ENCODE measurements at places on chromosomes 1 and 21.

DNA sequence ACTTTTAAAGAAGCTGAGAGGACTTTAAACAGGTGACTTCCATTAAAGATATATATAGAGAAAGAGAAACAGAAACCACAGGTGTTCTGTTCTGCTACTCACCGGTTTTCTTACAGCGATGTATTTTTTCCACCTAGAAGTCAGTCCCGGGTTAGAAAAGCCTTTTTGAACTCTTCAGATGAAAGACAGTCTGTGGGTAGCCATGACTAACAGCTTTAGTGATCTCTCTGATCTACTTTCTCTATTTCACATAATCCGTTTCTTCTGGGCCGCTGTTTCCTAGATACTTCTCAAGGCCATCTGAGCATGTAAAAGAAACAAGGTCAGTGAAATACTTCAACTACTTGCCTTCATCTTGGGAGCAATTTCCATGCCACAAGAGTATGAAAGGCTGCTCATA is 25.1 kb downstream of the WDR64 start:
- DNase-seq = no peak

DNA sequence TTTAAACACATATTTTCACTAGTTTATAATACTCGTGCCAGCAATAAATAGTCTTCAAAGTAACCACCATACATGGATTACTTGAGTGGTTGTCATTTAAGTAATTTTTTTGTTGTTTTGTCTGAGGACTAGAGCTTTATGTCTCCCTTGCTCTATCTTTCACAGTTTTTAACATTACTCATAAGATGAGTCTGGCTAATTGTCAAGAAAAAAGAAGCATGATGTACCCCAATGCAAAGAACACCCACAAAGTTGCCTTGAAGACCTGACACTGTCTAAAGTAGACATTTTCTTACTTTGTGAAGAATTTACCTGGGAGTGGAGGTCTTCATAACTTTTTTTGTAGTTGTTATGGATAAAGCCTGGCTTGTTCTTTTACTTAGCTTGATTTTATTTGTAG is 210.4 kb upstream of the BRINP3 start:
- no peak for DNase-seq

GRCh38 chr1:62337706-62338631 is 18.7 kb upstream of the KANK4 start:
- no peak for DNase-seq

DNA sequence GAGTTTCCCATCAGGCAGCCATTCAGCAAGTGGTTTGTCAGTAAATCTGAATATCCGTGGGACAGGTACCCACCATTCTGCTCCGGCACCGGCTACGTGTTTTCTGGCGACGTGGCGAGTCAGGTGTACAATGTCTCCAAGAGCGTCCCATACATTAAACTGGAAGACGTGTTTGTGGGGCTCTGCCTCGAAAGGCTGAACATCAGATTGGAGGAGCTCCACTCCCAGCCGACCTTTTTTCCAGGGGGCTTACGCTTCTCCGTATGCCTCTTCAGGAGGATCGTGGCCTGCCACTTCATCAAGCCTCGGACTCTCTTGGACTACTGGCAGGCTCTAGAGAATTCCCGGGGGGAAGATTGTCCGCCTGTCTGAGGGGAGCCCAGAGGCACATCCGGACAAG is 48.4 kb downstream of the B3GALT5 start:
- no peak for DNase-seq

DNA sequence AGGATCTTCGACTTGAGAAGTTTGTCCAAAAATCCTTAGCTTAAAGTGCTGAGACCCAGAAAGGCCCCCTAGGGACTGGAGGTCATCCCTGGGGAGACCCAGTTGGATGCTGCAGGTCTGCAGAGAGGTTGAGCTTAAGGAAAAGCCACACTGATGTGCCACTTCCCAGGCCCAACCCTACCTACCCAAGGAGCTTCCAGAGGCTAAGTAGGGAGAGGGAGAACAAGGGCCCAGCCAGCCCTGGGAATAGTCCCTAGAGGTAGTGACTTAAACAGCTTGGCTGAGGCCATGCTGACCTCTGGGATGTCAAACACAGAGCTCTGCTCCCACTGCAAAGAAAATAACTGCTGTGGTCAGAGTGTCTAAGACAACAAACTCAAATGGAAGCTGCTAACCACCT is 693.7 kb downstream of the MATN1 start:
- no peak for DNase-seq

DNA sequence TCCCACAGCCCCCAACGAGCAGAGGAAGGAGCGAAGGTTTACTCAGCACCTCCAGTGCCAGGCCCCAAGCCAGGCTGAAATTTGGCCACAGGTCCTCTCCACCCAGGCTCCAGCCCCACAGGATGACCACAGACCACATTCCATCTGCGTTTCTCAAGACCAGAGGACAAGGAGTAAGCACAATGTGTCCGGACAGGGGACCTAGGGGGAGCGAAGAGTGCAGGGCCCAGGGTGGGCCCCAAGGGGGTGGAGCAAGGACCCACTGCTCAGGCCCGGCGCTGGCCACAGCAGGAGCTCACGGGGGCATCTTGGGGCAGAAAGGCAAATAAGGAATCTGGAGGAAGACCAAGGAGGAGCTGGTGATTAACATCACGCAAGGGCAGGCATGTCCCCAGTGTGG is 100.5 kb downstream of the NPHP4 start:
- no peak for DNase-seq

- no peak for DNase-seq
Measured at GRCh38 chr1:240404286-240404685, 207.7 kb downstream of the GREM2 start.

DNA sequence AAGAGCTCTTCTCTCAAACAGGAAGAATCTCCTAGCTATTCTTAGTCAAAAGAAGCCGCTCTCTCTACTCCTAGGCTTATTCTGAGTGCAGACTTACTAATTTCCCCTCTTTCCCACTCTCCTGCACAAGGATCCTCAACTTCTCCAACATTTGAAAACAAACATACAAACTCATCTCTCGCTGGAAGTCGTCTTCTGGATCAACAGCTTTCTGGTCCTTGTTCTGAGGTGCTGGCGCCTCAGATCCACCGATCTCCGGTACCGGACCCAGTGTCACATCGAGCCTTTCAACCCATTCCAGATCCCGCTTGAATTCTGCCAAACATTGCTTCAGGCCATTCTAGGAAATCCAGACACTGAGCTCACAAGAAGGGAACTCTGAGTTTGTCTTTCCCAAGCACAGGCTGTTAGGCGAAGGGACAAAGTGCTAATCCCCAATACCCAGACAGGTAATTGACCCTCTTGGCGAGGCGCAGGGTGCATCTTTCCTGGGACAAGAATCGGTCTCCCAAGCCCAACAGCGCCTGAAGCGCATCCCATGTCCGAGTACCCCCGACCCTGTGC is 696 bp downstream of the EBNA1BP2 start:
- DNase-seq = no peak

DNA sequence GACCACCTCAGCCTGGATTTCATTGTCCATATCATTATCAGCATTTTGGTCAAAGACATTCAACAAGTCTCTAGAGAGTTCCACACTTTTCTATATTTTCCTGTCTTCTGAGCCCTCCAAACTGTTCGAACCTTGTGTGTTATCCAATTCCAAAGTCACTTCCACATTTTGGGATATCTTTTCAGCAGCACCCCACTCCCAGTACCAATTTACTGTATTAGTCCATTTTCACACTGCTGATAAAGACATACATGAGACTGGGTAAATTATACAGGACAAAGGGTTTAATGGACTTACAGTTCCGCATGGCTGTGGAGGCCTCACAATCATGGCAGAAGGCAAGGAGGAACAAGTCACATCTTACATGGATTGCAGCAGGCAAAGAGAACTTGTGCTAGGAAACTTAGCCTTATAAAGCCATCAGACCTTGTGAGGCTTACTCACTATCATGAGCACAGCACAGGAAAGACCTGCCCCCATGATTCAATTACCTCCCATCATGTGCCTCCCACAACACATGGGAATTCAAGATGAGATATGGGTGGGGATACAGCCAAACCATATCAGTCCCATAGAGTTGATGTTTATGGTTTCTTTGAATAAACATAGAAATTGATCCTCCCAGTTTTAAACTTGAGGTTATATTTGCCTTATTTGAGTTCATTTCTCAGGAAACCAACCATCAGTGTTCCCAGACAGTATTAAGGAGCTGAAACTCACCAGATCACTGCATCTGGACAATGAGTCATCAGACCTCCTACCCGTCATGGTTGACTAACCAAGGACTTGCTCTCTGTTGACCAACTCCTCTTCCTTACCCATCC is 322.7 kb upstream of the DUSP10 start:
- no peak for DNase-seq

DNA sequence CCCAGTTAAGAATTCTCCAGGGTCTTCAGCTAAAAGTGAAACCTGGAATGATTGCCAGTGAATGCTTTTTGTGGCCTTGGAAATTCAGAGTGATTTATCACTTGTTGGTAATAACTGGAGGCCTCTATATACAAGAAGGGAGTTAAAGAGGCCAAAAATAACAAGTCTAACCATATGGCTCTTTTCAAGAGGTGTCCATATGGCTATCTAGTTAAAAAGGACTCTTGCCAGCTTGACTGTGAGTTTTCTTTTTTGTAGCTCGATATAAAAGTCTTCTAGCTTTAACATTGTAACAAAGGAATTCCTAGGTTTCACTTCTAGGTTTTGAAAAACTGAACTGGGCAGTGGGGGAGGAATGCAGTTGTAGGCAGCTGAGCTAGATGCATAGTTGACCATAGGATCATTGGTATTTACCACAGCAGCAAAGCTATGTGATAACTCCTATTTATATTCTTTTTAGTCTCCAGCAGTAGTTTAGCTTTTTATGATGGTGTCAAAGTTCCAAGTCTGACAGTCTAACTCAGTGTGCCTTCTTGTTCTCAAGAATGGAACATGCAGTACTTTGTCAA is 44.4 kb downstream of the CACHD1 start:
- DNase-seq = no peak

DNA sequence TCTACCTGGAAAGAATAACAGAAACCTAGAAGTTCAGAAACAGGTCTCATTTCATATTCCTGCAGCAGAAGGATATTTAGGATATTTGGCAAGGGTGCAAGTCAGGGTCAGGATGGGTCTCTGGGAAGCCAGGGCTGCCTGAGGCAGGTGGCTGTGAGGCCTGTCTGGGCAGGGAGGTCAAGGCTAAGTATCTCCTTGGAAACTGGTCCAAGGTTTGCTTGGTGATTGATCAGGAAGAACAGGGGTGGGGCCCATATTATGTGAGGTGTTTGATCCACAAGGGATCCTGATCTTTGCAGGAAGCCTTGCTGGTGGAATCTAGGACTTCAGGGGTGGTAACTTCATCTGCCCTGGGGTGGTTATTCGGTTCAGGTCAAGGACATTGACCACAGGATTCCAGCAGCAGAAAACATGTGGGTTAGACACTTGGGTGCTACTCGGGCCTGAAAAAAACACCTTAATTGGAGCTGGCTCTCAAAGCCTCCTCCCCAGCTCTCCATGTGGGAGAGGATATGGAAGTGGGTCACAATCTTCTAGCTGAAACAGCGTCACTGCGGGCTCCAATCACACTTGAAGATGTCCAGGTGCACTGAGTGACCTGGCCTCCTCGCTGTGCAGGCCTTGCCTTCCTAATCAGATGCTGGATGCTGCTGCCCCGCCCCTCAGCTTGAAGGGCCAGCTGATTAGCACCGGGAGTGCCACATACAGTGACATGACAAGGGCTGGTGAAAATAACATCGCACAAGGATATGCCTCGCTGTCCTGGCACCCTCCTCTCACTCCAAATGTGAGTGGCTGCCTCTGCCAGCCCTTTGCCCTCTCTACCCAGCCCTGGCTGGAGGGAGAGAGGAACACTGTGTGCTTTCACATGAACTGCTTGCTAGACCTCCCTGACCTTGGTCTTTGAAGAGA is 8.7 kb downstream of the CTNNBIP1 start:
- no peak for DNase-seq

DNA sequence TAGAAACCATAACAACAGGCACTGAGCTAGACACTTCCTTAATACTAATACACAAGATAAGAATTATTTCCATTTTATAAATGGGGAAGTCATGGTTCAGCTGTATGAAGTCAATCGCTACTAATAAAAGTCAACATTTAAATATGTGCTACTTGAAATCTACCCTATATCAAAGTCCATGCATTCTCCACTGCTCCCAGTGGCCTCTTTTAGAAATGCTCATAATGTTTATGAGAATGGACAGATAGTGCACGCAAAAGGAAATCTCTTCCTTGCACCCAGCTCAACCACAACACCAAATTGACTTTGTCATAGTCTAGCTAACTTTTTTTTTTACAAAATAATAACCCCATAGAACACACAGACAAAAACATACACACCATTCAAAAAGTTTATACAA is 281.7 kb upstream of the CXADR start:
- DNase-seq = no peak

GRCh38 chr1:163442895-163443294 is 121.1 kb downstream of the NUF2 start:
- DNase-seq = no peak

- no peak for DNase-seq
Measured at GRCh38 chr1:244092293-244092963, 41.3 kb downstream of the ZBTB18 start.

GRCh38 chr1:181159451-181160140 is 71.1 kb downstream of the IER5 start:
- no peak for DNase-seq

DNA sequence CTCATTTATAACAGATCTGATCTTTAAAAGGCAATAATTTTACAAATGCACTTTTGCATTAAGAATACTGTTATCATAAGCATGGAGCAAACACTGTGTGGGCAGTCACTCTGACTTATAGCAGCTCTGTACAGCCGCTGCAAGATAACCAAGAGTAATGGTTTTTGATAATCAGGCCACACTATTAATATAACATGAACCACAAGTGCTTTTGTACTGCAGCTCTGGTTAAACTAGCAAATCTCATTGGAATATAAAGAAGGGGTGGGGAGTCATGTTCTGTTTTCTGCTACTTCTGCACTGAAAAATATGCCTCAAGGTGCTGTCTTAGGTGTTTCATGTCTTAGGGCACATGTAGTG is 357.4 kb downstream of the LMO4 start:
- DNase-seq = no peak

GRCh38 chr1:219927956-219928790 is at the start of gene SLC30A10:
TSS of gene SLC30A10 (minus strand) at chr1:219928557. CDS start at chr1:219928440, 117 bp downstream.
- DNase-seq = no peak

DNA sequence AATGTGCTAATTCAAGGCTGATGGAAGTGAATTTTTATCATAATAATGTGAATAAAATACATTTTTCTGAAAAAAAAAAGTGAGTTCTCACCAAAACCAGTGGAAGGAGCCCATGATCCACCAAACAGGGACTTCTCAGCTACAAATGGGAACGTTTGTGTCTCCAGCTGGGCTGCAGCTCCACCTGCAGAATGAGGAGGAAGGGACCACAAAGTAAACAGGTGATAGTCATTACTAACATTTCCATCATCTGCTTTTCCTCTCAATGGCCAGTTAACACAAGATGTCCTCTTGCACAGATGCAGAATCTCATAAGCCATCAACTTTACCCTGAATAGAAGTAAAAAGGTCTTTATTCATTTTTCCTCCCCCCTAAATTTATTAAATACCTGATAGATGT is 246.2 kb downstream of the MRPL39 start:
- no peak for DNase-seq

- DNase-seq = no peak
Measured at GRCh38 chr1:48080331-48081255, 83.4 kb upstream of the TRABD2B start.

- DNase-seq = no peak
Measured at GRCh38 chr1:113943028-113943811, 14.1 kb downstream of the HIPK1 start.

Measured in occipital lobe (tissue), 3 donors.